ENCODE measurements at places on chromosomes 11 and 22.

DNA sequence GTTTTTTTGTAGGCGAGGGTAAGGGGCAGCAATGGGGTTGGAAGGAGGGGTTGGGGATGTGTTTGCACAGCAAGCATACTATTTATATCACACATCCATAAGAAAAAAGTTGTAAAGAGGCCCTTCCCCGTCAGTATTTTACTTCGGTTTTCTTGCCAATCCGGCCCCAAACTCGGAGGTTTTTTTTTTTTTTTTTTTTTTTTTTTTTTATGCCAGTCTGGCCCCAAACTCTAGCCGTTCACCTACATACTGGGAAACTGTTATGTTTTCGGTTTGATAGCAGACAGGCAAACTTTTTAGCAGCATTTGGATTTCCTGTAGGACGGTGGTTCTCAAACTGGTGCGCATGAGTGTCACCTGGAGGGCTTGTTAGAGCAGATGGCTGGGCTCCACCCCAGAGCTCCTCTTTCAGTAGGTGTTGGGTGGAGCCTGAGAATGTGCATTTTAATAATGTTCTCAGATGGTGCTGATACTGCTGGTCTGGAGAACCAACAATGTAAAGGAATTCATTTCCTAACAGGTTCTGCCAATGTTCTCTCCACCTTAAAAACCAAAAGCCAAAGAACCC, 76.5 kb upstream of the ZBED5 start:
- DNase-seq = peak; percentile 32

GRCh38 chr11:129658526-129658867, 157.2 kb upstream of the TMEM45B start:
- DNase-seq = no peak

DNA sequence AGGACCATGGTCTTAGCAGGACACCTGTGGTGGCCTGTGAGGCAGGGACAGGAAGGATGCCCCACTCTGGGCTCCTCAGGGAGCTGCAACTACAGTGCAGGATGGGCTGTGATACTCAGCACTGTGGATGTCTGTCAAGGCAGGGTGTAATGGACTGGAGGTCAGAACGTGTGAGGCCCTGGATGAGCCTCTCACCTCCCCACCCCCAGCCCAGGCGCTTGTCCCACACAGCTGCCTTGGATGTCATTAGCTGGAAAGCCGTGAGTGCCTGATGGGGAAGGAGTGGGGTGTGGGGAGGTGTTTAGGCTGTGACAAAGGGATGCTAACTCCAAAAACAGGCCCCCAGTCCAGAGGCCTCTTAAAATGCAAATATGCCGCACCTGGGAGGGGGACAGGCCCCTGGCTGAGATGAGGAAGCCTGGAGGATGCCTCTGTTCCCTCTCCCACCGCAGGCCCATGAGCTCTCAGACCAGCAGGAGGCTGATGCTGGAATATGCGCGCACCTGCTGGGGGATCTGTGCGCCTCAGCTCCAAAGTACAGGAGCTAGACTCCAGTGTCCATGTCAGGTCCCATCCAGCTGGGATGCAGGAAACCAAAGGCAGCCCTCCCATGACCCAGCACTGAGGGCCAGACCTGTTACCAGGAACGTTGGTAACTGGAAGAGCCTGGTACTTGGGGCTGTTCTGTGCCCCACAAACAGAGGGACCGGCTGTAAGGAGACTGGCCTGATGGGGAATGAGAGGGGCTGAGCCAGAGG, 25.1 kb downstream of the RSPH14 start:
- no peak for DNase-seq

DNA sequence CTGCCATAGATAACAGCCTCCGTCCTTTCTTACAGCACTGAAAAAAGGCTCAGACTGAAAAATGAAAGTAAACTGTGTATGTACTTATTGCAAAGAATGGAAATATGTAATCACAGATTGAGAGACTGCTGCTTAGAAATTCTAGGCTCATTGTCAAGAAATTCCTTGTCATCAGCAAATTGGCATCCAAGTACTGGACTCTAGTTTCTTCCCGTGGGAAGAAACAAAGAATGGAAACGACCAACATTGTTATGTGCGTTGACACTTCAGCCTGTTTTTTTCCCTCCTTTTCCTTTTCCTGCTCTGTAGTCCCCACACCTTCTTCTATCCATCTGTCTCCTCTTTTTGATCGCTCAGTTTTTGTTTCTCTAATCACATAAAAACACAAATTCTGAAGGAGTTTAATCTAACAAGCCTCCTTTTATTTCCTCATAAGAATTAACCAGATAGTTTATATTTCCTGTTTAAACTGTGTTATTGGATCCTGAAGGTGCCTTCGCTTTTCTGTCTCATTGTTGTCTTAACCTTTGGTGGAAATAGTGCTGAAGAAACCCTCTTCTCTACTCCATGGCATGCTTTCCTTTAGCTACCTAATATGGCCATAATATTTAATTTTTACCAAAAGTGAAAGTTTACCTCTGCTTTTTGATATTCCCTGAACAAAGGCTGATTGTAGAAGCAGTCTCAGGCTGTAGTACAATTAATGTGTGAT, 20.0 kb upstream of the CASP12 start:
- no peak for DNase-seq

DNA sequence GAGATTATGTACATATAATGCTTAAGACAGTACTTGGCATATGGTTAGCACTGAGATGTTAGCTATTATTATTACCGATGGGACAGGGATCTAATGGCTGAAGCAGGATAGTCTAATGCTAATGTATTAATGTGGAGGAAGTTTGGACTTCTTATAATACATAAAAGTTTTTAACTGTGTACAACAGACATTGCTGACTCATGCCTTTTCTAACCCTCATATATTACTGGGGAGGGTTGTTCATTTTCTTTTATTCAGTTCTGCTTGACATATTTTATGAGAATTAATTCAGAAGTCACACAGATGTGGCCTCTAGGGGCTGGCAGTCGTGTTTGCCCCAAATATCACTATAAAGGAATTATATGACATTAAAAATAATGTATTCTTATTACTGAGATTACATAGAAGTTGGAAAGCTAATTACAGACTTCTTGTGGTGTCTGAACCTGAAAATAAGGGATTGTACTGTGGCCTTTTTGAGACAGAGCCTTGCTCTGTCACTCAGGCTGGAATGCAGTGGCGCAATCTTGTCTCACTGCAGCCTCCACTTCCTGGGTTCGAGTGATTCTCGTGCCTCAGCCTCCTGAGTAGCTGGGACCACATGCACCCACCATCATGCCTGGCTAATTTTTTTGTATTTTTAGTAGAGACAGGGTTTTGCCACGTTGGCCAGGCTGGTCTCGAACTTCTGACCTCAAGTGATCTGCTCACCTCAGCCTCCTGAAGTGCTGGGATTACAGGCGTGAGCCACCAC, 10.1 kb downstream of the CCDC90B start:
- DNase-seq = no peak

GRCh38 chr11:12981676-12982522, 27.2 kb upstream of the RASSF10 start:
- DNase-seq = no peak

- DNase-seq = no peak
These were observed 55.2 kb upstream of the TOP3B start for GRCh38 chr22:22037740-22038139.

DNA sequence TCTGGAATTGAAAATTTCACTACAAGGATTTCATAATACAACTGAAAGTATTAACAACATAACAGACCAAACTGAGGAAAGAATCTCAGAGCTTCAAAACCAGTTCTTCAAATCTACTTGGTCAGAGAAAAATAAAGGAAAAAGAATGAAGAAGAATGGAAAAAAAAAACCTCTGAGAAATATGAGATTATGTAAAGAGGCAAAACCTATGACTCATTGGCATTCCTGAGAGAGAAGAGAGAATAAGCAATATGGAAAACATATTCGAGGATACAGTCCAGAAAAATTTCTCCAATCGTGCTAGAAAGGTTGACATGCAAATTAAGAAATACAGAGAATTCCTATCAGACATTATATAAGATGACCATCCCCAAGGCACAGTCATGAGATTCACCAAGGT, 23.4 kb upstream of the GPR83 start:
- DNase-seq = no peak

DNA sequence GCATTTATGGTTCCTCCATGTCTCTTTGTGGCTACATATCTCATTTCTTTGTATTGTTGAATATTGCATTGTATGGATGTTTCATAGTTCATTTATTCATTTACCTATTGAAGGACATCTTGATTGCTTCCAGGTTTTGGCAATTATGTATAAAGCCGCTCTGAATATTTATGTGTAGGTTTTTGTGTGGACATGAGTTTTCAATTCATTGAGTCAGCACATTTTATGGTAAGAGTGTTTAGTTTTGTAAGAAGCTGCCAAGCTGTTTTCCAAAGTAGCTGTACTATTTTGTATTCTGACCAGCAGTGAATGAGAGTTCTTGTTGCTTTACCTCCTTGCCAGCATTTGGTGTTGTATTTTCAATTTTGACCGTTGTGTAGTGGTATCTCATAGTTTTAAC, 39.2 kb downstream of the KDM2A start:
- DNase-seq = no peak

DNA sequence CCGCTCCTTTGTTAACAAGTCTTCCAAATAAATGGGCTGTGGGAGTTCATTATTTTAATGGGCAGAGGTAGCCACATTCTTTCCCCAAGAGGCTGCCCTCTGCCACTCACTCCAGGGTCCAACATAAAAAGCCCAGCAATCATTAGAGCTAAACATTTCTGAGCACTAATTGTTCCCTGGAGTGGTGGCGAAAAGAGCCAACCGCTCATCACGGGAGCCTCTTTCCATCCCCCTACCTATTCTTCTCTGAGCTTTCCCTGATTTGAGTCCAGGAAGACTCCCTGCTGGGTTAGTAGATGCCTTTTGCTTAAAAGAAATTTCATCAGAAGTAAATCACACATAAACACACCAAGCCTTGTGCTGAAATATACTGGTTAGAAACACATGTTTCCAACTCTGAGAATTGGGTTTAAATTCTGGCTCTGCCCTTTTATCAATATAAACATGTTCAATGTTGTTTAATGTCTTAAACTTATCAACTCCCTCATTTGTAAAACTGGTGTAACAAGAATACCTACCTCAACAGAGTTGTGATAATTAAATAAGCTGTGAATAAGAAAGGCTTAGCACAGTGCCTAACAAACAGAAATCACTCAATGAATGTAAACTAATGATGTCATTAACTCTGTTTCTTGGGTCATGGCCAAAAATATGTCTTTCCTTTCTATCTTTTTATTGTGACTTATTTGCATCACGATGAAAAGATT, at the start of gene OR5A2:
OR5A2 (minus strand) TSS at position 53 of the 707 bp plus-strand sequence. CDS start 3,460 bp downstream, outside the sequence.
- no peak for DNase-seq

- no peak for DNase-seq
These were observed 59.3 kb downstream of the CELSR1 start for GRCh38 chr22:46478083-46478551.

GRCh38 chr11:120994091-120994859, 29.6 kb upstream of the TBCEL start:
- DNase-seq = no peak

DNA sequence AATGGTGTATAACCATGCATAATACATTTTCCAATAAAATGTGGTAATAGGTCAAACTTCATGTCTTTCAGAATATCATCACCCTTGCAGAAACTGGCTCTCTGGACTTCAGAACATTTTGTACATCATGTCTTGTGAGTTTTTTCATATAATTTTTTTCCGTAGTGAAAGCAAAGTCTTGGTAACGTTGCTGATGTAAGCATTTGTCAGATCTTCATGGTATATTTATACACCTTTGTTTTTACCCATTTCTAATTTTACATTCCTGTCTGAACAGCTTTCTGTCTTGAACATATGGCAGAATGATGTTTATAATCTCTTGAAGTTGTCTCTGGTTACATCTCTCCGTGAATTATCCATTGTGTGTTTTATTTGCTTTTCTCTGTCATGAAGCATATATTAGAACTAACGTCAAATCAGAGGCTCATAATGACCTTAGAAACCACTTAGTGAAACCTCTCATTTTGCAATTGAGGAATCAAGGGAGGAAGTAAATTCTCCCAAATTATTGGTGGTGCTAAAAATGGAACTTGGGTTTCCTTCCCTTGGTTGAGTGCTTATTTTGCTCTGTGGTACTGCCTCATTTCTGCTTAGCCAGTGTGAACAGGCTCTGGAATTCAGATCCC, 37.4 kb downstream of the CSRP3 start:
- DNase-seq = no peak

Data from Jurkat, Clone E6-1 (cell line).